Cerebellar nuclear complex (tissue), 1 donor: ENCODE measurements at places on chromosomes 11 and 22.

DNA sequence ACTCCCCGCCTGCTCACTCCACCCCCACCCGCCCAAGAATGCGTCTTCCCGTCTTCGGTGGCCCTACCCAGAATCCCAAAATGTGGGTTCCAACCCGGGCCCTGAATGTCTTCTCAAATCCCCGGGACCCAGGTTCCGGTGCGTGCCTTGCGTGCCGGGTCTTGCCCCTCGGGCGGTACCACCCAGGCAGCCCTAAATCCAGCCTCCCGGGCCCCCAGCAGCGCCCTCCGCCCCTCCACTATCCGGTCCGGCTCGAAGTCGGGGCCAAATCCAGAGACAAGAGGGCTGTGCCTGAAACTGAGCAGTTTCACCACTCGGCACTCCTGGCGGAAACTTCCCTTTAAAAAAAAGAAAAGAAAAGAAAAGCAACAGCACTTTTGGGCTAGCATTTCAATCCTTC, 16.3 kb upstream of the CCT8L2 start:
- no peak for DNase-seq

- DNase-seq: no peak
These were observed at the start of gene OR8U1 for GRCh38 chr11:56375324-56375723. Gene OR8U1 (plus strand): TSS chr11:56375624. CDS start chr11:56375624, 0 bp downstream.

DNA sequence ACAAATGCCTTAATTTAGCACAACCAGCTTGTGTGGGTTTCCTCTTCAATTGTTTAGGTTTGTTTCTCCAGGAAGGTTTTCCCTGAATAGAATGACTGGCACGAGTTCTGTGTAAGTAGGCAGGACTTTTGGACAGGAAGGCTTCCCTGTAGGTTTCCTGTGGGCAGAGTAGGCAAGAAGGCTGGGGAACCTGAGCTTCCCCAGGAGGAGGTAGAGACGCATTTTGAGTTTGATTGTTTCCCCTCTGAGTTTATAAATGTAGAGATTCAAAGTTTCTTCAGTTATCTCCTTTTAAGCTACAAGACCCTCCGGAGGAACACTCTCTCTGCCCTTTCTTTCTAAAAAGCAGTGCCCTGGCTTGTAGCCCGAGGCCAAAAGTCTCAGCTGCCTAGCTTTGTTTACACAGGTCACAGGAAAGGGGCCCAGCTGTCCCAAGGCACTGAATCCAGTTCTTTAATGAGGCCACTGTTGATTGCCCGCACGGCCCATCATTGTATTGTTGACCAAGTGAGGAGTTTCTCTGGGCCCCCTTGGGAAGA, 66.6 kb upstream of the RDX start:
- no peak for DNase-seq

- DNase-seq: no peak
These were observed 176.7 kb downstream of the SWAP70 start for GRCh38 chr11:9840460-9841004.

DNA sequence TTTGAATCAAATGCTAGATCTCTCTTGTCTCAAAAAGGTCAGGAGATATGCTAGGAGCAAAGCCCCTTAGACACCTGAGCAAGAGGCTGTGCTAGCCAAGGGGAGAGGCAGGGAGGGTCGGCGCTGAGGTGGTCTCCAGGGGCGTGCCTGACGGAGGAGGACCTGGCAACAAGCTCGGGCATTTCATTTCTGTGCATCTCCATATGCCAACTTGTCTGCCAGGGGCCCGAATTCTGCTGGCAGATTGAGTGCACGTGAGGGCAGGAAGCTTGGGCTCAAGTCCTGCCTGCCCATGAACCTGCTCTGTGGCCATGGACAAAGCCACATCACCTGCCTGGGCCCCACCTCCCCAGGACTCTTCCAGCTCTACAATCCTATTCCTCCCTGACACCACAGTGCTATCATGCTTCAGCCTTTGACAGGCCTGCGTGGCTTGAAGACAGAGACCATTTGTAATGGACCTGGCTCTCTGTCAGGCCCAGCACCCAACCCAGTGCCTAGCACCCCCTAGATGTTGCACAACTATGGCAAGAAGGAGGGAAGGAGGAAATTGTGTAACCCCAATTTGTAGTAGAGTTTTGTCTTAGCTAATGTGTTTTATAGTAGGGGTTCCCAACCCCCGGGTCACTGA, 16.3 kb upstream of the VSIG10L2 start:
- no peak for DNase-seq

DNA sequence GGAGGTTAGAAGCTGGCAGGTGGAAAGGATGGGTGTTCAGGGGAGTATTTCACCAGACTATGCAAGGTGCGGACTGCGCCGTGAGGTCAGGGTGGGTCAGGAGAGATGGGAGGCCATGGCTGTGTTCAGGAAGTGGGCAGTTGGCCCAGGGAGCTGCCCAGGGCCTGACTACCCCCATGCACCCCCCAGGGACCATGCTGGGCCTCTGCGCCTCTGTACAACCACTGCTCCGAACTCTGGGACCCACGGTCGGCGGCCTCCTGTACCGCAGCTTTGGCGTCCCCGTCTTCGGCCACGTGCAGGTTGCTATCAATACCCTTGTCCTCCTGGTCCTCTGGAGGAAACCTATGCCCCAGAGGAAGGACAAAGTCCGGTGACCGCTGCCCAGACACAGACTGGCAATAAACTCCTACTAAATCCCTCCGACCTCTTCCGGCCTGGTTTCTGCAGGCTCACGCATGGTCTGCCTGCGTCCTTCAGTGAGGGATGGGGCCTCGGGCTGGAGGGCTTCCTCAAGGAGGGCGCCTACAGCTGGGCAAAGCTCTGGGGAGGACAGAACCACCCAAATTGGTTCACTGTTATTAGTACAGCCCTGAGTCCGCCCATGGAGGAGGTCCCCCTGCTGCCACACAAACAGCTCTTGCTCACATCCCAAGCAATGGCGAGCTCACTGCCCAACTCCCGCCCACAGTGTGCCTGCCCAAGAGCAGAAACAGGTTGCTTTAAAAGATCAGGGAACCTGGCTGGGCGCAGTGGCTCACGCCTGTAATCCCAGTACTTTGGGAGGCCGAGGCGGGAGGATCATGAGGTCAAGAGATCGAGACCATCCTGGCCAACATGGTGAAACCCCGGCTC, 4.2 kb downstream of the PHLDA2 start:
- no peak for DNase-seq

DNA sequence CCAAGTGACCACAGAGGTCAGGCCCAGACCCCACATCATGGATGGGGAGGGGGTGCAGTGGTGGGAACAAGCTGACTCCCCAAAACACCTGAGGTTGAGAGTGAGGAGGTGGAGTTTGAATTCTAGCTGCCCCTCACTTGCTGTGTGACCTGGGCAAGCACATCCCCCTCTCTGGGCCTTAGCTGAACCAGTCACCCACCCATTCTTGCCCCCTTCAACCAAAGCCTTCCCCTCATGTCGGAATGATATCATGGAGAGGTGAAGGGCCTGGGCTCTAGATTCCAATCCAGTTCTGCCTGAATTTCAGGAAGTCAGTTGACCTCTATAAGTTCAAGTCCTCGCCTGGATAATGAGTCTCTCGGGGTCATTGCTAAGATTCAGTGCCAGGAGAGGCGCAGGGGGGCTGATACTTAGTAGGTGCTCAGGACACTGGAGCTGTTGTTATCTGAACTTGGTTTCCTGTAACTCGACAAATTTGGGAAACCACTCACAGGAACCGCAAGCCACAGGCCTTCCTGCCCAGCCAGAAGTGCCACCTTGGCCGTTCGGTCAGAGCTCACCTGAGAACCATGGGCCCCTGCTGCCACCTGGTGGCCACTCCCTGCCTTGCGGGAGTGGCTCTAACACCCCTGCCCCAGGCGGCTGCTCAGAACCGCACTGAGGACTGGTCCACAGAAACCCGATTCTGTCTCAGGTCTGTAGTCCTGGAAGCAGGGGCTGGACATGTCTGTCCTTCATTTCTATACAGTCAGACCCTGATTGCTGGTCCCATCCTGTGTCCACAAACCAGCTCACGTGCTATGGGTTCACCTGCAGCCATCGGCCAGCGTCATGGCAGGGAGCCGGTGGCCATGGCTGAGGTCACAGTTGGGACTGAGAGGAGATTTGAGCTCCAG, 6.9 kb downstream of the CDC42EP1 start:
- DNase-seq: no peak
